ENCODE measurements at places on chromosomes 6 and 20. TPM values are rescaled to one million over a fixed set of nuclear protein-coding genes. Genes with fewer than 3 reads are reported as not detected.

HSPA1A gene
- total RNA-seq, result 541 TPM

RFX6 gene
- total RNA-seq, result not detected

SLC16A10 gene
- total RNA-seq, result 14.9 TPM

NFYA gene
- 21.8 TPM for total RNA-seq

ZBTB46 gene
- total RNA-seq, result 8.3 TPM

ZC2HC1B gene
- total RNA-seq, result 0.17 TPM

BCAS1 gene
- 93.3 TPM for total RNA-seq

CCN5 gene
- total RNA-seq, result 0.17 TPM

SH3BGRL2 gene
- total RNA-seq, result 55.9 TPM

LY86 gene
- 7.8 TPM for total RNA-seq

DLK2 gene
- 3.5 TPM for total RNA-seq

GPSM3 gene
- total RNA-seq, result 4.6 TPM

SAMD10 gene
- 6.9 TPM for total RNA-seq

UBR2 gene
- total RNA-seq, result 39.7 TPM

CTAGE9 gene
- total RNA-seq, result not detected

GPLD1 gene
- 13.1 TPM for total RNA-seq

HEY2 gene
- total RNA-seq, result 10.3 TPM

SLC4A11 gene
- 0.20 TPM for total RNA-seq

CTSA gene
- 29.4 TPM for total RNA-seq

TREM1 gene
- total RNA-seq, result 0.55 TPM

C6orf141 gene
- total RNA-seq, result 1.3 TPM

Measured in spinal cord (tissue), 10 donors.